Stimulated activated CD4-positive, alpha-beta T cell treated with anti-CD3 and anti-CD28 coated beads, Interleukin-1b, Interleukin-23, amount 100 ng/mL, for 1 hour (primary cell): ENCODE measurements at places on chromosomes 7 and 10.
A peak's percentile ranks its signal among the peaks of the same experiment; 100 is the strongest.

- DNase-seq = no peak
These were observed 69.0 kb upstream of the LRRC17 start for GRCh38 chr7:102843850-102844249.

DNA sequence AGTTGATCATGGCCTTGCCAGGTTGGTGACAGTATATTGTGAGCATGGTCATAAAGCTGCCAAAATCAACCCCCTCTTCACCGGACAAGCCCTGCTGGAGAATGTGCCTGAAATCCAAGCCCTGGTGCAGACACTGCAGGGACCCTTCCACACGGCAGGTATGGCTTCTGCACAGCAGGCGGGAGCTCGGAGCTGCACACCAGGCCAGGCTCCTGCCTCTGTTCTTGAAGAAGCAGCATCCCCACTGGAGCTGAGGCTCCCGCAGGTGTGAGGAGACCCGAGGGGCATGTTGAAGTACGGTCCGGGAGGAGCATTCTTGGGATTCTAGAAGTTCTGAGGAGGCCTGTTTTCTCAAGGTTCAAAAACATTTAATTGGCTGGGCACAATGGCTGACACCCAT lies 12.7 kb downstream of the DHTKD1 start:
- no peak for DNase-seq

DNA sequence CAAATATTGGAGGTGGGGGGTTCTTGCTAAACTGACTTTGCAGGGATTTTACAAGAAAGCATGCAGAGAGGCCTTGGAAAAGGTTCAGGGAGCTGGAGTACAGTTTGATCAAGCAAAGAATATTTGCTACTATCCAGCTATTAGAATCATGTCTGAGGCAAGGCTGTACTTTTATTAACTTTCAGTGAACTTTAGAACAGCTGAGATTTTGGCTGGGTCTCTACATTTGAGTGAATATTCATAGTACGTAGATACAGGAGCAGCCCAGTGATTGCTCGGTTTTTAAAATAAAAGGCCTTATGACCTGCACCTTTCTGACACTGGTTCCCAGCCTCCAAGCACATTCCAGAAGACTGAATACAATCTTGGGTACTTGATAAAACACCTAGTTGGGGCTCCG lies 496.8 kb upstream of the AKR1E2 start:
- no peak for DNase-seq

- no peak for DNase-seq
These were observed 52.4 kb upstream of the TNS3 start for GRCh38 chr7:47634273-47634672.

GRCh38 chr7:96774358-96774757 lies 64.7 kb upstream of the SEM1 start:
- DNase-seq = no peak

GRCh38 chr7:127034186-127034806 lies 218.4 kb downstream of the GRM8 start:
- DNase-seq = no peak

DNA sequence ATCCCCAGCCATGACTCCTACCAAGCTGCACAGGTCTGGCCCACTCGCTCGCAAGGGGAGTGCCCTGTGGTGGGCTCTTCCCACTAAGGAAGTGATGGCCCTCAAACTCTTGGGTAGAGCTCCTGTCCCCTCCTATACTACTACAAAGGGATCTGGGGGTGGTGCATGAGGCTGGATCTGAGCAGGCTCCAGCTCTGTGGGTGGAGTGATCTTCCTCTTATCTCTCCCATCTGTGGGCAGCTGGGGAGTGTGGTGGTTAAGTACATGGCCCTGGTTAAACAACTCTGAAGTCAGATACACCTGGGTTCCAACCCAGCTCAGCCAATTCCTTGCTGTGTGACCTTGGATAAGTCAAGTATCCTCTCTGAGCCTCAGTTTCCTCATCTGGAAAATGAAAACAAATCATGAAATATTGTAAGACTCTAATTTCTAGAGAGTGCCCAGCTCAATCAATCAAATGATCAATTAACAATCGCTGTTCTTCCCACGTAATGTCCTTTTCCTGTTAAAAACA lies 17.4 kb downstream of the DDIT4 start:
- DNase-seq = no peak

- DNase-seq = no peak
These were observed 223.2 kb downstream of the CCSER2 start for GRCh38 chr10:84551437-84552120.

GRCh38 chr10:69800665-69801064 lies 1.0 kb upstream of the COL13A1 start:
- DNase-seq = no peak

GRCh38 chr7:106017657-106018056 lies 54.6 kb downstream of the CDHR3 start:
- DNase-seq = no peak

DNA sequence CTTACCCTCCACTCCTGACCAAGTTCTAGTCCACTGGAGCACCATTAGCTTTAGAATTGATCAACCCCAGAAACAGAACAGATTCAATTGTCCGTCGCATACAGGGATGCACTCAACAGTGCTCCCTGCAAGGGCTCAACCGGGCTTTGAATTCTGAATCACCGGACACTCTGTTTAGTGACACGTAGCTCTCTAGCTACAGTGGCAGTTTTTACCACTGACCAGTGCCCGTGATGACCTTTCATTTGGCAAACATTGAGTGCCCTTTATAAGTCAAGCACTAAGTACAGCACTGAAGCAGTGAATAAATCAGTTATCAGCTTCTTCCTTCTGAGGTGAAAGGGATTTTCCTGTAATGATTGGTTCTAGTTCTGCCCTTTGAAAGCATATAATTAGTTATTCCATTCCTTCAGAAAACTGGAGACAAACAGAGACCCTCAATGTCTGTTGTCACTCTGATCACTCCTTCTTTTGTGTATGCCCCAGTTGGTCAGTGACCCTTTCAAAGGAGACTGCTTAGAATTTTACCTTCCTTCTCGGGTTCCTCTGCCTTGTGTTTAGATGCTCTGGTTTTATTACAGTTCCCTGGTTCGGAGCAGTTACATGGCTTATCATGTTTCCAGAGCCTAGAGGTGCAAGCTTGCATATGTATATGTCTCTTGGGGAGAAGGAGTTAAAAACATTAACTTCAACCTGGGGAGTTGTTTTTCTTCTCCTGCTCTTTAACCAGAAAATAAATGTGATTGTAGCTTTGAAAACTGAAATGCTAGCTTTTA lies 68.9 kb downstream of the ZNF365 start:
- no peak for DNase-seq

GRCh38 chr10:27446091-27446918 lies 57.8 kb upstream of the RAB18 start:
- DNase-seq = no peak

- DNase-seq = no peak
These were observed 411 bp downstream of the BCCIP start for GRCh38 chr10:125823663-125824251.

- no peak for DNase-seq
These were observed 696 bp downstream of the MALSU1 start for GRCh38 chr7:23299770-23300300.

DNA sequence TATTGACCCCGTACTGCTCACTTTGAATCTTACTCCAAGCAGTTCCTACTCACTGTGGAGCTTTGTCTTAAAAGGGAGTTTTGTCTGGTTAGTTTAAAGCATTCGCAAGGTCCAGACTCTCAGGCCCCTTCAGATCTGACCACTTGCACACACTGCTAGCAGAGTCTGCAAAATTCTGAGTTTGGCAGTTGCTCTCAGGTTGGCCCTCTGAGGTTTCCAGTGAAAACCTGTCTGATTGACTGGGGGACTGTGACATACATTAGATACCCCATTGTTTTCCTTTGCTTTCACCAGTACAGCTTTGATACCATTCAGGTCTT lies 149.2 kb downstream of the XPNPEP1 start:
- DNase-seq = no peak

- no peak for DNase-seq
These were observed 16.5 kb upstream of the INPP5A start for GRCh38 chr10:132521041-132521465.

- no peak for DNase-seq
These were observed 5.8 kb downstream of the EVX1 start for GRCh38 chr7:27248427-27248806.

DNA sequence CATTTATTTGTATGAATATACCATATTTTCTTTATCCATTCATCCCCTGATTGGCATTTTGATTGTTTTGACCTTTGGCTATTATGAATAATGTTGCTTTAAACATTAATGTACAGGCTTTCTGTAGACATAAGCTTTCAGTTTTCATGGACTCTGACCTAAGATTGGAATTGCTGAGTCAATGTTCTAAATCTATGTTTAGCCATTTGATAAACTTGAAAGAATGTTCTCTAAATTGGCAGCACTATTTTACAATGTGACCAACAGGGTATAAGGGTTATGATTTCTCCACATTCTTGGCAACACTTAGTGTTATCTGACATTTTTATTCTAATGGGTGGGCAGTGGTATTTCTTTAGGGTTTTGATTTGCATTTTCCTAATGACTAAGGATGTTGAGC lies 229.7 kb upstream of the ETV1 start:
- DNase-seq = no peak

GRCh38 chr7:46710927-46711326 lies 789.9 kb upstream of the IGFBP3 start:
- no peak for DNase-seq

- DNase-seq = no peak
These were observed 34.6 kb downstream of the TLX1 start for GRCh38 chr10:101165736-101166135.

GRCh38 chr10:126235091-126235978 lies 152.9 kb downstream of the ADAM12 start:
- no peak for DNase-seq

DNA sequence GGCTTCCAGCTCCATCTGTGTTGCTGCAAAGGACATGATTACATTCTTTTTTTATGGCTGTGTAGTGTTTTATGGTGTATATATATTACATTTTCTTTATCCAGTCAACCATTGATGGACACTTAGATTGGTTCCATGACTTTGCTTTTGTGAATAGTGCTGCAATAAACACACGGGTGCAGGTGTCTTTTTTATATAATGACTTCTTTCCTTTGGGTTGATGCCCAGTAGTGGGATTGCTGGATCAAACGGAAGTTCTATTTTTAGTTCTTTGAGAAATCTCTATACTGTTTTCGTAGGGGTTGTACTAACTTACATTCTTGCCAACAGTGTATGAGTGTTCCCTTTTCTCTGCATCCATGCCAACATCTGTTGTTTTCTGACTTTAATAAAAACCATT lies 189.7 kb downstream of the ACTR3B start:
- no peak for DNase-seq

DNA sequence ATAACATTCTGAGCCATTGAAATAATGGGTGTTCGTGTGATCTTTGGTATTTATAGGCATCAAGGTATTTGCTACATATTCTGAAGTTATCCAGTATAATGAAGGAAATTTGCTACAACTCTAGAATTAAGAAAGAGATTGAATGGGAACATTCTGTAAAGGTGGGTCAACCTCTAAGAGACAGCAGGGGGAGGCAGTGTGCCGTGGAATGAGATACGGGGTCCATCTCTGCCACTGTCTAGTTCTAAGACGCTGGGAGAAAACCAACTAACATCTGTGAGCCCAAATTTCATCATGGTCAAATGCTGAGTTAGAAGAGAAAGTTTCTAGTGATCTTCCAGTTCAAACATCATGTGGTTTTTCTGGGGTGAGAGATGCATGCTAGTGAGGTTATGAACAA lies 368.9 kb downstream of the SORCS1 start:
- DNase-seq = no peak

- DNase-seq = no peak
These were observed 28.6 kb downstream of the TMEM178B start for GRCh38 chr7:141102436-141102835.

- peak; percentile 81 for DNase-seq
These were observed at the start of gene RAB11FIP2 for GRCh38 chr10:118046395-118047156. Gene RAB11FIP2 (minus strand): TSS chr10:118046941. CDS start chr10:118046163, 778 bp downstream.

GRCh38 chr7:25158966-25159365 lies 33.9 kb upstream of the CYCS start:
- no peak for DNase-seq

GRCh38 chr7:99623702-99624447 lies 7.1 kb downstream of the ZSCAN25 start:
- no peak for DNase-seq

DNA sequence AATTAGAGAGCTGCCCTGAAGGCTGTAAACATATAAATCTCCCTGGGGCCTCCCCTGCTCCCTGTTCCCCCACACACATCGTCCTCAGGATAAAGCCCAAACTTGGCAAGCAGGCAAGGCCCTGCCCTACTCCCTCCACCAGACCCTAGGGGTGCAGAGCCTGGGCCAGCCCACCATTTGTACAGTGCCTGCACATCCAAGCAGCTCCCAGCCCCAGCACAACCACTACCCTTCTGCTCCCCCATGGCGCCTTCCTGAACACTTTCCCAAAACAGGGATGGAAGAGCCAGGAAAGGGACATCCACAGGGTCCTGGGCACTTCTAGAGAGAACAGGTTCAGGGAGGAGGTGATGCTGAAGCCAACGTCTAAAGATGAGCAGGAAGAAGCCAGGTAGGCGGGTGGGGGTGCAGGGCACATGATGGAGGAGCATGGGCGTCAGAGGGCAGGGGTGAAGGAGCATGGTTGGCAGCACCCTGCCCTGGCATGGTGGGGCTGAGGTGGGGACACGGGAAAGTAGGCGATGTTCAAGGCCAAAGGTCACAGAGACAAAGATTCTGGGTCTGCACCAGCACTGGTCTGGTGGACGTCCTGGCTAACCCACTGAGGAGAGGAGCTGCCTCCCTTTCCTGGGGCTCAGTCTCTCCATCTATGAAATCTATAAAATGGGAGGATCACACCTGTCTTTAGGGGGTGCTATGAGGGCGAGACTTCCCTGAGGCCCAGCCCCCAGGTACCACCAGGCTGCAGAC lies 140.6 kb downstream of the ARHGAP22 start:
- DNase-seq = no peak

GRCh38 chr10:86393362-86393761 lies 26.8 kb upstream of the GRID1 start:
- no peak for DNase-seq

- no peak for DNase-seq
These were observed 75.3 kb upstream of the FOXK1 start for GRCh38 chr7:4606797-4607196.

DNA sequence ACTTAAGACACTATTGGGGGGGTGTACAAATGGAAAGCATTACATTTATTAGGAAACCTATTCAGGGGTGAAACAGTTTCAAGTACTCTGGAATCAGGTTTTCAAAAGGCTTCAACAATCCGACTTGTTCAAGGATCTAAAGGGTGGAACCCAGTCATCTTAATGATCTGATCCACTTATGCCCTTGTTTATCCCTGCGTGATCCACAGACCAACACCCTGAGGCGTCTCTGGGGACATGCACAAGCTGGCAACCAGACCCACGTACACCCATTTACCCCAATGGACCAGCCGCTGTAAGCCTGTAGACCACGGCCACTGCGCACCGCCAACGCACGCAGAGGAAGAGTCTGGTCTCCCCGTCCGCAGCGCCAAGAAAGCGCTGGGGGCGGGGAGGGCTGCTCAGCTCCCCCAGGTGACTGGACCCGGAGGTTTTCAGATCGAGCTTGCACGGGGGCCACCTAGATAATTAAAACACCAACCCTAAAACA lies 13.4 kb downstream of the HNRNPF start:
- no peak for DNase-seq

GRCh38 chr7:73811760-73812168 lies 19.0 kb upstream of the CLDN4 start:
- DNase-seq = no peak

DNA sequence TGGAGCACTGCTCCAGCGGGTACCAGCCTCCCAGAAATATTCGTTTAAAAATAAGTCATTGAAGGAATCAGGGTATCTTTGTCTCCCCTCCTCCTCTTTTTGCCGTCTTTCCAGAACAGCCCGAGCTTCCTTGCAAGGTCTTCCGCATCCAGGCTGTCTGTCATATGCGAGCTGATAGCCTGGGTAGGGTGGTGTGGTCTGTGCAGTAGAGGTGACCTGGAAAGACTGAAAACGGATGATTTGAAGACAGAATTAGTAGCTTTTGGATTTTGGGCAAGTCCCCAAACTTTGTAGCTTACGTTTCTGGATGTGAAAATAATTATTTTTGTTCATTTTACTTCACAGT lies 480 bp downstream of the VPS50 start:
- DNase-seq = no peak
